ENCODE measurements at places on chromosomes 1 and 21.

DNA sequence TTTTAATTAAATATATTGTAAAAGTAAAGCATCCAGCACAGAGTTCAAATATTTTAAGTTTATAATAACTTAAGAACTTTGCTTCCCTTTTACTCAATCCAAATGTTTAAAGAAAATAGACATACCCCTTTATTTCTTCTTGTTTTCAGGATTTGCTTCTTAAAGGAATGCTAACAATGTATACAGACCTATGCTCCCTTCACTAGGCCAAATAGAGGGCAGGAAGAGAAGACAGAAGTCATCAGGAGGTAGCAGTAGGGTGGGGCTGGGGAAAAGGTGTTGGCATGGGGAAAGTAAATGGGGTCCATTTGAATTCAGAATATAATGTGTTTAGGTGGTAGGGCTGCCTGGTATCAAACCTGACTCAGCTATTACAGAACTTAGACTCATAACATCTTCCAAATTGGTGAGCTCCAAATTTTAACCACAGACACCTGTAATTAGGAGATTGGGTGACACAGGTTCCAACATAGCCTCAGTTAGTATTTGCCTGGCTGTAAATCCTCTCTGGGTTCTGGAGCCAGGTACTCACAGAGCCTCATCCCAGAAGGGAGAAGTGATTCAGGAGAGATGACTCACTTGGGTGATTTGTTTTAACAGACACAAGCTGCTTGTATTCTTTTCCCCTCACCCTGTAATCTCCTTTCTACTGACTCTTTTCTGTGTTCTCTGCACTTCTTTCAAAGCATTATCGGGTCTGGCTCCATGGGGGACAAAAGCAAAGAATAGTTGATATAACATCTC, 60.1 kb upstream of the DUSP10 start:
- DNase-seq = no peak

- no peak for DNase-seq
These were observed 208.3 kb downstream of the DSCAM start for GRCh38 chr21:40638466-40639251.

DNA sequence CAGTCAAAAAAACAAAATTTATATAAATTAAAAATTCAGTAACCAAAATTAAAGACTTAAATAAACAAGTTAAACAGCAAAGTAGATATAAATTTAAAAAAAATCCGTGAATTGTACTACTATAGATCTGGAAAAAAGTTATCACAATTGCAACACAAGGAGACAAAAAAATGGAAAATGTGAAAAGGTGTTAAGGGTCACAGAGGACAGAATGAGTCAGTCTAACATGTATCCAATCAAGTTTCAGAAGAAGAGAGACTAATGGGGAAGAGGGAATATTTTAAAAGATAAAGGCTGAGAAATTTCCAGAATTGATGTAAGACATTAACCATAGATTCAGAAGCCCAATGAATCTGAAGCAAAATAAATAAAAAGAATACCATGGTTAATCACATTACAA, 46.0 kb downstream of the USP24 start:
- no peak for DNase-seq

GRCh38 chr1:201693890-201694607, 134.9 kb upstream of the IPO9 start:
- no peak for DNase-seq

- DNase-seq = no peak
These were observed 115.3 kb upstream of the FMN2 start for GRCh38 chr1:239976130-239976968.

GRCh38 chr1:201113451-201114244, 1.4 kb upstream of the CACNA1S start:
- no peak for DNase-seq

DNA sequence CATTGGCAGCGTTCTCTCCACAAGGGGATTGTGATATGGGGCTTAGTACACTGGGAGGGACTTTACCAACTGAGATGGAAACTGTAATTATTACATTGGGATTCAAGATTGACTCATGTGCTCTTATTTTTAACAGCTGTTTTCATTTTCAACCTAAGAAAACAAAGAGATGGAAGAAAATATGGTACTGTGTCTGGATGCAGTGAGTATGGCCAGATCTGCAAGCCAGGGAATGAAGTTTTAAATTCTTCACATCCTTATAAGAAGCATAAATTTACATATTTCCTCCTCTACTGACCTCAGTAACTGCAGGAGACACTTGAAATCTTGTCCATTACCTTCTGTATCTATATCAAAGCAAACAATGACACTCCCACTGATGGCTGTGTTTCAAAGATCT, 81.5 kb upstream of the EDEM3 start:
- no peak for DNase-seq

DNA sequence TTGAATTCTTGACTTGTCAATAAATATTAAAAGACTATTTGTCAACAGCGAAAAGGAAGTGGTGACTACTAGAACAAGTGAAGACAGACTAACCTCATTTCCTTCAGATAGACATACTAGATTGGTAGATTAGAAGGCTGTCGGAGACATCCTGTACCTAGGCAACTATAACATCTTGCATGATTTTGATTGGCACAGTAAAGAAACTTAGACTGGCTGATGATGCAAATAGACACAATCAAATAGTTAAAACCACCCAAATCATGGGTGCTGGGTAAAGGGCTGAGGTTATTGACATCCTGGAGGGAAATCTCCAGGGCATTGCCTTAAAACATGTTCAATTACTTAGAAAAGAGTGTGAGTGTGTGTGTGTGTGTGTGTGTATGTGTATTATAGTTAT, 85.9 kb upstream of the EDEM3 start:
- no peak for DNase-seq

DNA sequence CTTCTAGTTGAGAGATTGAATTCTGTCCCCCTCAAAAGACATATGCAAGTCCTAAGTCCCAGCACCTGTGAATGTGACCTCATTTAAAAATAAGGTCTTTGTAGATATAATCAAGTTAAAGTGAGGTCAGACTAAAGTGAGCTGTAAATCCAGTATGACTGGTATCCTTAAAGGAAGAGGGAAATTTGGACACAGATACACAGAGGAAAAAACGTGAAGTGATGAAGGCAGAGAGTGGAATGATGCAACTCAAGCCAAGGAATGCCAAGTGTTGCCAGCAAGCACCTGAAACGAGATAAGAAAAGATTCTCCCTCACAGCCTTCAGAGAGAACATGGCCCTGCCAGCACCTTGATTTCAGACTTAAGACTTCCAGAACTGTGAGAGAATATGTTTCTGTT, 444.7 kb upstream of the VAMP3 start:
- no peak for DNase-seq

DNA sequence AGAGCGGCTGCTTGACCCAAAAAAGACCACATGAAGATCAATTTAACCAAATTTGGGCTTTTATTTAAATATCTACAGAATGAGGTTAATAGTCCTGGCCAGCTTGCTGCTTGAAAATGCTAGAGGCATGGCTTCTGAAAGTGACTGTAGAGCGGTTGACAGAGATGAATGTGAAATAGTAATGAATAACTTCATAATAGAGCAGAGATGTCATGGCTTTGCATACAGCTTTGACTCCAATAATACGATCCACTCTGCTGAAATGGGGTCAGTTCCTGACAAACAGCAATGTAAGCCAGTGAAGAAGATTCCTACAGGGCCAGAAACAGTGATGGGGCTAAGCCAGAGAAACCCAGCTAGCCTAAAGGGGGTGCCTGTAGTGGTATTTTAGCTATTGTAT, 183.8 kb downstream of the PBX1 start:
- no peak for DNase-seq

- no peak for DNase-seq
These were observed 29.4 kb downstream of the PALMD start for GRCh38 chr1:99675292-99675691.

DNA sequence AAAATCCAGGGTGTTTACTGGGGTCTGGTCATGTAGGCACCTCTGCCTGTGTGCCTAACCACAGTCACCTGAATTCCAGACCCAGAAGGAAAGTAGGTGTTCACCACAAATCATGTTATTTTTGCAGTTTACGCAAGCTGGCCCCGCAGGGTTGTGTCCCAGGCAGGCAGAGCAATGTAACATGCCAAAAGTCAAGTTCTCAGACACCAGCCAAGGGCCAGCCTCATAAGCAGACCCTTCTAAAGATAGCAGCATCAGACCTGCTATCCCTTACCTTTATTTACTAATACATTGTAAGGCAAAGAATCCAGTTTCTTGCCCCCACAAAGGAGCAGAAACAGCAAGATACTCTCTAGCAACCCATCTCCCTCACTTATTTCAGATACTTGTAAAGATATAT, 83.0 kb downstream of the GPR161 start:
- peak; percentile 9 for DNase-seq
